Daoy (cell line): ENCODE measurements at places on chromosomes 3 and 15. TPM values are rescaled to one million over a fixed set of nuclear protein-coding genes. Genes with fewer than 3 reads are reported as not detected.

GRCh38 chr15:78637776-78638435, 3.1 kb downstream of the CHRNB4 start:
- no peak for DNase-seq

UTS2B gene
- total RNA-seq = not detected in 2 replicates

GRCh38 chr3:174547801-174548435, 311.2 kb upstream of the NAALADL2 start:
- no peak for DNase-seq

- DNase-seq = no peak
Measured at GRCh38 chr3:112123548-112123947, 9.5 kb downstream of the GCSAM start.

TRIM42 gene
- not detected in 2 replicates for total RNA-seq

DNA sequence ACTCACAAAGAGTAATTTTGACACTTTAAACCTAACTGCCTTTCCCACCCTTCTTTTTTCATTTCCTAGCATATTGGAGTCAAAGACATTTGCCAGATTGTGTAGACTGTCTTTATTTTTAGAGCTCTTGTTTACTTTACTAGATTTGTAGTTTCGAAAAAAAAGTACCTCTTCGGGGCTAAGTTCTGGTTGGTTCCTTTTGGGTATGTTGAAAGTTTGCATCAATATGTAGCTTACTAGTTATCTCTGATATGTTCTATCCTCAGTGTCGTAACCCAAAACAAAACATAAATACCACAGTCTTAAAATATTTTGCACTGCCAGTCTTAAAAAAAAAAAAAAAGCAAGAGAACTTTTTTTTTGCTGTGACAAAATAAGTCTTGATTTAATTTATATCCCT, 52.2 kb downstream of the REC114 start:
- no peak for DNase-seq

ARPIN gene
- 3.3 and 4.1 TPM in 2 replicates for total RNA-seq

LRRC2 gene
- total RNA-seq = 0.36 and 0.40 TPM in 2 replicates

CAMP gene
- total RNA-seq = not detected in 2 replicates

GRAMD1C gene
- total RNA-seq = 11.7 and 22.1 TPM in 2 replicates

DNA sequence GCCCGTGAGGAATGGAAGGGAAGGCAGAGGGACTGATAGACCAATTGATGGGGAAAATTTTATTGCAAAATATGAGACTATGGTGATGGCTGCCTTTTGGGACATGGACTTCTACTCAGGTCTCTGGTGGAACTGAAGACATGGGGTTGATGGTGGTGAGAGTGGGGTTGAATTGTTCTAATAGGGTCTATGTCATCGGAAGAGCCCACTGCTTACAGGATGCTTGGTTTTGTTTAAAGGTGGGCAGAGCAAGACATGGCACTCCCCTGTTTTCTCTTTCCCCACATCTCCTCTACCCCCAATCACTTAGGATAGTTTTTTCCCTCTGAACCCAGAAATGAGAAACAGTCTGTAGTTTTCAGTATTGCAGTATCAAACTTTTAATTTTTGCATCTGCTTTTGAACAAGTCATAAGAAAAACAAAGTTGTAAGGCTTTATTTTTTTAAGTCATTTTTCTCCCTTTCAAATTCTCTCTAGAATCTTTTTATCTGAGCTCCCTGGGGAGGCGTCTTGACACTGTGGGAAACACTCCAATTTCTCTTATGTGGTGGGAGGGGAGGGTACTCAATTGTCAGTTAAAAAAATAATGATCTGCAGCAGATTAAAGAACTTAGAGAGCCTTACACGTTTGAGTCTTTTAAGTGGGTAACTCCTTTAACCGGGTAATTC, 276.2 kb upstream of the TBC1D5 start:
- DNase-seq = no peak

POLG gene
- 30.9 and 35.0 TPM in 2 replicates for total RNA-seq

DNA sequence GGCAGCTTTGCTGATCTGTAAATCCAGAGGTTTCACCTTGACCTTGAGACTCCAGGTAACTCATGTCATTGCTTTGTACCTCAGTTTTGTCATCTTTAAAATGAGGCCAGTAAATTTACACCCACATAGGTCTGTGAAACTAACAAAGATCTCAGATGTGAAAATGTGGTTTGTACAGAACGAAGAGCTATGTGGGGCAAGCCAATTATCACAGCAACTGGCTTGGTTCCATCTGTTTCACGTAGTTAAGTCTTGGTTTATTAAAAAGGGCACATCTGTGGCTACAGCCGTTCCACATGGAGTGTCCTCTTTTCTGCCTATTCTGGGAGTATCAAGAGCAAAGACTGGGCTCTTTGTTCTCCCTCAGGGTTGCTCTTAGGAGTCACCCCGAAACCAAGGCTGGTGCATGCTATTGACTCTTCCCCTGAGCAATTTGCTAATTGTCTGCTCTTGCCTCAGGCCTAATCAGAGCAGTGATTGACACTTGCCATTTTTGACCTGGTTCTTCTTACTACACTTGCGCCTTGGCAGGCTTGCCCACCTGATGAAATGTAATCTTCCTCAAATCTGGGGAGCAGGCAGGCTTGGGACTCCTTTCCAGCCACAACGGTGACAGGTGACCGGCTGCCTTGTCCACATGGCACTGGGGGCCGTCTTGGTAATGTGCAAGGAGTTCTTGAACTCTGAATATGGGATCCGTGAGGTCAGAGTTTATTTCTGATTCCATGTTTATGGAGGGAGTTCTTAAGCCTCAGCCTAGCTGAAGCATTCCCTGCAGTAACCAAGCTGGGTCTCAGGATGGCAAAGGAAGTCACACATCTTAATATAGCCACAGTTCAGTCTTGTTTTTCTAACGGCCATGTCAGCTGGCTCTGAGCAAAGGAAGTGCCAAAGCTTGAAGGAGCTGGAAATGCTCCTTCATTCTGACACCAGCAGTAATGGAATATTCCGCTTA, 40.1 kb downstream of the EAF1 start:
- no peak for DNase-seq

- no peak for DNase-seq
Measured at GRCh38 chr15:70289191-70289955, 191.7 kb upstream of the TLE3 start.

DNA sequence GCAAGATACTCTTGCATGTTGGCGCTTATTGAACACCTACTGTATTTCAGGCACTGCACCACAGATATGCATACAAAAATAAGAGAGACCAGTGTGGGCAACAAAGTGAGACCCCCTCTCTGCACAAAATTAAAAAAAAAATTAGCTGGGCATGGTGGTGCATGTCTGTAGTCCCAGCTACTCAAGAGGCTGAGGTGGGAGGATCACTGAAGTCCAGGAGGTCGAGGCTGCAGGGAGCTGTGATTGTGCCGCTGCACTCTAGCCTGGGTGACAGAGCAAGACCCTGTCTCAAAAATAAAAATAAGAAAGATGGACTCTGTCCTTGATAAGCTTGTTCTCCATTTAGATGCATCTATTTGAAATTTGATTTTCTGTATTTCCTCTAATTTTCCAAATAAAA, 20.8 kb downstream of the FEM1B start:
- no peak for DNase-seq

DNA sequence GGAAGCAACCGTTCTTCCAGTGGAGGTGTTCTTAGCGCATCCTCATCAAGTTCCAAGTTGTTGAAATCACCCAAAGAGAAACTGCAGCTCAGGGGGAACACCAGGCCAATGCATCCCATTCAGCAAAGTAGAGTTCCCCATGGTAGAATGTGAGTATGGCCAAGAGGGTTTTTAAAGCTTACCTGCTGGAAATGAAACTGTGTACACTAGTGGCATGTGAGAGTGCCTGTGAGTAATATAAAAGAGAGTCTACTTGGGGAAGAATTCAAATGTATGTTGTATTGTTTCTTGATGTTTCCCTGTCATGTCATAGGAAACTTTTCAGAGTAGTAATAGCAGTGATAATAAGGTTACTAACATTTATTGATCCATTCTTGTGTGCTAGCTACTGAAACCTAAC, 43.3 kb downstream of the PSMD6 start:
- DNase-seq = no peak

DNA sequence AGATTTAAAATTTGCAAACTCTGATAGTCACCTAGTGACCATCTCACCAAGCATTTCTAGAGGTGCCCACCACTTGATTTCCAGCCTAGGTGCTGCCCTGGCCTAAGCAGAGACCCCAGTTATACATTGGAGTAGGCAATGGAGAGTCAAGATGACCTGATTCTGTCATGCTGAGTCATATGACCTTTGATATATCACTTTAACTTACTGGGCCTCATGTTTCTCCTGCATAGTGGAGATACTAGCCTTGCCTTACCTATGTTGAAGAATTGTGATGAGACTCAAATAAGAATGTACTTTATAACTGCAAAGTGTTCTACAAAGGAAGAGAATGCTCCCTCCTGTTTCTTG, 75.5 kb upstream of the XCR1 start:
- no peak for DNase-seq

DNA sequence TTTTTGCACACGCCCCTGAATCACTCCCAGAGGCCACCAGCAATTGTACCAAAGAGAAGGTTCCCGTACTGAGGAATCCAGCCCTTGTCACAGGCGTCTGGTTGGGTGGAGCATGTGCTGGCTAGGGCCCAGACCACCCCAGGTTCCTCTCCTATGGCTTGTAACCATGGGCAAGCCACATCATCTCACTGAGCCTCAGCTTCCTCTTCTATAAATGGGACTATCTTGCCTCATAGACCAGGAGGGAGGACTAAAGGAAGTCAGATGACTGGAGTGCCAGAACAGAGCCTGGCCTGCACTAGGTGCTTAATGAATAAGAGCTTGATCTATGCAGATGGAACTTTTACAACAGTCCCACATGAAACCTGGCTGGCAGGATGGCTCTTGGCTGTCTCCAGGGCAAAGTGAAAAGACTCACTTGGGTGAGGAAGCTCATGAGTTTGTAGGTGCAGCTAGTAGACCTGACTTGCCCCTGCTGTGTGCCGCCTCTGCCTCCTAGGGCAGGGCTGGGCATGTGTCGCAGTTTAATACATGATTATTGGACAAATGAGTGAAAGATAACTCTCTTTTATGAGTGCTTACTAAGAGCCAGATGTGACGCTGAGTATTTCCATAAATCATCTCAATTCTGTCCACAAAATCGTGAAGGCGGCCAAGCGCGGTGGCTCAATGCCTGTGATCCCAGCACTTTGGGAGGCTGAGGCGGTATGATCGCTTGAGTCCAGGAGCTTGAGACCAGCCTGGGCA, 29.3 kb downstream of the CTSH start:
- DNase-seq = no peak

DNA sequence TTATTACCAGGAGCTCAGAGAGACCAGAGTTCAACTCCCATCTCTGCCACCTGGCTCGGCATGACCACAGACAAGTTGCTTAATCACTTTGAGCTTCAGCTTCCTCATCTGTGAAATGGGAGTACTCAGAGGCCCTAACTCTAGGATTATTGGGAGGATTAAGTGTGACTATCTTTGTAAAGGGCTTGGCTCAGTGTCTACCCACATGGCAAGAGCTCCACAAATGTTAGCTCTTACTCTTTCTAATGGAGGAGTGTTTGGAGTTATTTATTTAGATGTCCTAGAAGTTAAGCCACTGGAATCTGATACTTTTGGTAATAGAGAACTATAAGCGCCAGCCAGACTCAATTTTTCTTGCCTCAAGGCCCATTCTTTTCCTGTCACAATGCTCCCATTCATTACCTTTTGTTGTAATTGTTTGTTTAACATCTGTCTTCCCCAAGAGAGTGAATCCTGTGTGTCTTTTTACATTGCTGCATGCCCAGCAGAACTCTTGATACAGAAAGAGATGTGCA, 12.3 kb upstream of the LMCD1 start:
- DNase-seq = no peak

DNA sequence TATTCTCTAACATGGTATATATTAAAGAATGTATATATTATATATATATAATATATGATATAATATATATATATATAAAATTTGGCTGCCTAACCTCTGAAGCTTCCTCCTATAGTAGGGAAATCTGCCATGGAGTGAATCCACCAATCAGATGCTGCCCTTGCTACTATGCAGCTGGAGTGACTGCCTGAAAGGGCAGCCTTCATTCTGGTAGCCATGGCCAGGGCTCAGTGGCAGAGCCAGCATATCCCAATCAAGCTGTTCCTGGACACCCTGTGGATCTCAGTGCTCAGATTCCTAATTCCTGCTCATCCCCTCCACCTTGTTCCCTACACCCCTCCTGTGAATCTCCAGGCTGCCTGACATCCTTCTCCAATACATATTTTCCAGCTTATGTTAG, 2.2 kb upstream of the SH3GL3 start:
- DNase-seq = no peak

- DNase-seq = no peak
Measured at GRCh38 chr3:129197321-129197720, 13.6 kb upstream of the CNBP start.

XCR1 gene
- total RNA-seq = not detected in 2 replicates

DNA sequence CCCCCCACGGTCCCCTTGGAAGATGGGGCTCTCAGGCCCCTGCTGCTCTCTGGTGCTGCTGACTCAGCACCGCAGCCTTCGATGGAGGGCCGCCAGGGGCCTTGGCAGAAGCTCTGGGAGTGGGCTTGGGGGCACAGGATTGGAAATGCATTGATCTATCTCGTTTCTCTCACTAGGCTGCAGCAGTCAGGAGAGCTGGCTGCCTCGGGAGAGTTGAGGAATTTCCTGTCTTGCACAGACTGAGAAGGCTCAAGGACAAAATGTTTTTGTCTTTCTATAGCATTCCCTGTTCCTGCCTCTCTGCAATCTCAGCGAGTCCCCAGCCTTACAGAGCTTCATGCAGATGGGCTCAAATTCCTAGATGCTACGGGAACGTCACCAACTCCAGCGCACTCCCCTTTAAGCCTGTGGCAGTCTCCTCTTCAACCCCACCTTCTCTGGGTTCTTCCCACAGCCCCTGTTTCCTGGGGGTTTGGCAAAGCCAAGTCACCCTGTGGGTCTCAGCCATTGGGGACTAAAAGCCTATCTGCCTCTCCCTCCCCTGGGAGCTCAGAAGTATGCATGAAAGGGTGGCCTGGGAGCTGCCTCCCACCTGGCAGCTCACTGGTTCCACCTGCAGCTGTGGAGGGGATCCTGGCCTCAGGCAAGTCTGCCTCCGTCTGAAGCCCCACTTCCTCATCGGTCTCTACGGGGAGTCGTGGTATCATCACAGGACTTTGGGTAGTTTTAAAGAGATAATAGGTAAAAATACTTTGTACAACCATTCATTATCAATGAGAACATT, 127.4 kb upstream of the HACD2 start:
- DNase-seq = no peak

DAPK2 gene
- 1.5 and 1.9 TPM in 2 replicates for total RNA-seq

- DNase-seq = no peak
Measured at GRCh38 chr3:171116824-171117395, 90.4 kb upstream of the SLC2A2 start.

AGBL1 gene
- not detected in 2 replicates for total RNA-seq

SLC51B gene
- not detected in 2 replicates for total RNA-seq

- DNase-seq = peak; percentile 98
Measured at GRCh38 chr3:45167011-45167911, 21.1 kb upstream of the CDCP1 start.

DNA sequence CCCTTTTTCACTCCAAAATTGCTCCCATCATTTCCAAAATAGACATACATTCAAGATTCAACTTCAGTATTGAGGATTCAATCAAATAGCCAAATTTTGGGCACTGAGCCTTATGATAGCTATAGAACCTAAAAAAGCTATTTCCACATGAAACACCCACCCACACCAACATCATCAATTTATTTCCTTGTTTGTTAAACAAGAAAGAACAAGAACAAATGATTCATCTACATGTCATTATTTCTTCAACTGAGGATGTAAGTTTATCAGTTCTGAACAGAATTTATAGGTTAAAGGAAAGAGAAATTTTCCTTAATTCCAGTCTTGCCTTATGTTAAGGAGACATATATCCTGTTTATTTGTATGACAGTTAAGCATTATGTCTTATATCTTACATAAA, 32.2 kb downstream of the DPPA2 start:
- DNase-seq = no peak
